BJ (cell line): ENCODE measurements at places on chromosomes 7 and 10.

- DNase-seq, result no peak
These were observed 336.8 kb downstream of the WDR11 start for GRCh38 chr10:121188005-121188404.

DNA sequence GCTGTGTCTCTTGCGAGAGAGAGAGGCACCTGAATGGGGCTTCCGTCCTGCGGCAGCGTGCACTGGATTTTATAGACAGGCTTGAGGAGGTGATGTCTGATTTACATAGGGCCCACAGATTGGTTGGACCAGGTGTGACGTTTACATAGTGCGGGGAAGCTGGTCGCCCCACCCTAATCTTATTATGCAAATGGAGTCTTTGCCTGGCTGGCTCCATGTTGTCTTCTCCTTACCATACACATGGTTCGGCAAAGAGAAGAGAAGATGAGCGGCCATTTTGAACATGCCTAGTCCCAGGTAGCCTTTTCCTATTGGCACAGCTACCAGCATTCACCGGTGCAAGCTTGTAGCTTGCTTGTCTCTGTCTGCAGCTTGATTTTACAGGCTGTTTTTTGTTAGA is 238.5 kb upstream of the GALNT17 start:
- DNase-seq, result no peak

- DNase-seq, result no peak
These were observed 89.9 kb downstream of the PHYHIPL start for GRCh38 chr10:59266321-59266720.

- no peak for DNase-seq
These were observed 150.9 kb upstream of the KAT6B start for GRCh38 chr10:74675484-74675883.

- DNase-seq, result no peak
These were observed 81.5 kb upstream of the DIP2C start for GRCh38 chr10:770975-771374.

- DNase-seq, result no peak
These were observed 87.3 kb upstream of the PLXDC2 start for GRCh38 chr10:19728964-19729363.

DNA sequence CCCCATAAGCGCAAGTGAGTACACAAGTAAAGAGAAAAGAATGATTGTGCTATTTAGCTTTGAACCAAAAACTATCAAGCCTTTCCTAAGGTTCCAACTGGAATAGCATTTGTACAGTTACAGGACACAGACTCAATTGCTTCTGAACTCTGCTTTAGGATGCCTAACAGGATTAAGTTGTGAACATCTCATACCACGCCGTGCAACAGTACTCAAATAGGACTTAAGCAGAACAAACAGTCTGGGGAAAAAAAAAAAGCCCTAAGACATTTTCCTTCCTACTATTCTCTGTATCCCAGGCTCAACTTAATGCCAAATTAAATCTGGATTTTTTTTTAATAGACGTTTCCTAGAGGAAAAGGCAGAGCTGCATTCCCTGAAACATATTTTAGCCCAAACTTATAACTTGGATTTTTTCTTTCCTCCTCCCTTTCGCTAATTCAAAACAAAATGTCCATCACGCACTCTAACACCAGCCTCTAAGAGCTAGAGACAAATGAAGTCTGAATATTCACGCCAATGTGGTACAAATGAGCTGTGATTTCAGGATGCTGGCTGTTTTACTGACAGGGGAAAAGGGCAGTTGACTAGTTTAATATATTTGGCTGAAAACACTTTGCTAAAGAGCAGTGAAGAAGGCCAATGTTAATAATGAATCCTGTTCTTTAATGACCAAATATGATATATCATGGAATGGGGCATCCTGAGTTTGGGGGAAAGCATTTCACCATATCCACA is 68.6 kb downstream of the CALD1 start:
- no peak for DNase-seq

GRCh38 chr10:15427843-15428414 is 56.8 kb upstream of the FAM171A1 start:
- DNase-seq, result peak; percentile 12

DNA sequence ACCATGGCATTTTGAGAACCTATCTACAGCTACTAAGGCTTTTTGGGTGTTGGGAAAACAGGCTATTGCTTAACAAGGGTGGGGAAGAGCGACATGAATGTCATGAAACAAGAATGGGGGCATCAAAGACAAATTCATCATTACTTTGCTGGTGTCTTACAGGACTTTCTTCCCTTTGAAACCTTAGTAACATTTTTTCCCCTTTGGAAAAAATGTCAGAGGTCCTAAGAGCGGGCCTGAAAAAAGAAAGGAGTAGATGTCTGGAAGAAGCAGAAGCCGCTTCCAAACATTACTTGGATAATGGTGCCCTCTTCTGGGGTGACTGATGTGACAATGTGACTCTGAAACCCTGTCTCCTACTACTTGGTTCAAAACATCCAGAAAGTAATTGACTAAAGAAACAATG is 3.8 kb upstream of the DDX50 start:
- no peak for DNase-seq

GRCh38 chr7:129332254-129333035 is 101.8 kb upstream of the STRIP2 start:
- DNase-seq, result peak; percentile 32

DNA sequence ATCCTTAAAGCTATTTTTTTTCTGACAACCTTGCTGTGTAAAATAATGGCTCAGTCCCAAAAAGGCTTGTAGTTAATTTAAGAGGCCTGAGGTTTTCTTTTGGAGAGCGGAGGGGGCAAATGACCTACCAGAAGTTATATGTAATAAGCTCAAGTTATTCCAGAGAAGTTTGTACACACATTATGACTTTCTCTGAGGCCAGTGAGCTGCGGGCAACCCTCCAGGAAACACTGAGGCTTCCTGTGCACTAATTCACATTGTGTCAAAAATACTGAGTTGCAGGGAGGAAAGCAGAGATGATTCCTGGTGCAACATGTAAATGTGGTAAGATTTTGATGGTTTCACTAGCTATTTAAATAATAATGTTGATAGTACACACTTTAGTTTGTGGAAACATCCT is 188.6 kb downstream of the DIP2C start:
- DNase-seq, result no peak

GRCh38 chr7:19113855-19114550 is 3.4 kb downstream of the TWIST1 start:
- DNase-seq, result no peak

DNA sequence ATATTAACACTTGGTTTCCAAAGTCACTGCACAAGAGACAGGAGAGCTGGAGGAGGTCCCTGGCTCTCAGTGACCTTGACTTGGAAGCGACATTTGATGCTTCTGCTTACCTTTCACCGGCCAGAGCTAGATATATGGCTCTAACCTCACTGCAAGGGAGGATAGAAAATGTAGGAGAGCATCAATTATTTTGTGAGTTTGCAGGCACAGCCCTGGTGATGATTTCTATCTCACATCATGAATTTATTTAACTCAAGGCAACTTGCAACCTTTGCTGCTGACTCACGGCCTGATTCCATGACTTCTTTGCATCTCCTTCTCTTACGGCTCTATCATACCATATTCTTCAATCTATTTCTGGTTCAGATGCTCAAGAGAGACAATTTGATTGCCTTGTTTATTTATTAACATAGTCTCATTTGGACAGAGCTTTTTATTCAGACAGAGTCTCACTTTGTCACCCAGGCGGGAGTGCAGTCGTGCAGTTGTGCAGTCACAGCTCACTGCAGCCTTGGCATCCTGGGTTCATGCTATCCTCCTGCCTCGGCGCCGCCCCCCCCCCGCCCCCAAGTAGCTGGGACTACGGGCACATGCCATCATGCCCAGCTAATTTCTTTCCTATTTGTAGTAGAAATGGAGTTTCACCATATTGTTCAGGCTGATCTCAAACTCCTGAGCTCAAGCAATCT is 196.0 kb downstream of the REEP3 start:
- no peak for DNase-seq

GRCh38 chr10:63896992-63897391 is 375.8 kb downstream of the REEP3 start:
- no peak for DNase-seq

DNA sequence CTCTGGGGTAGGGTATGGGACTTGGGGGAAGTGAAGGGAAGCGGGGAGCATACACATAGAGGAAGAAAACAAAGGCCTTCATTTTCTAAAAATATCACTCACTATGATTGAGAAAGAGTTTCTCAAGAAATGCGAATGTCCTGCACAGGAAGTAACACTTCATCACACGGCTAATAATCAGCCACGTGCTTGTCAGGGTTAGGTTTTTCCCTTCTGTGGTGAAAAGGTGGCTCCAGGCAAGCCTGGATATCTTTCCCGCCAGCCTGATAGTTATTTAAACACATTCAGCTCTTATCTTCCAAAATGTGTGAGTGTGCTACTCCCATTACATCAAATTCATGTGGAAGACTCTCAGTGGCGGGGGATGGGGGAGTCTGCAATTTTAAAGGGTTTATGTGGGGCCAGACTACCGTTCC is 166.4 kb upstream of the ADO start:
- no peak for DNase-seq

DNA sequence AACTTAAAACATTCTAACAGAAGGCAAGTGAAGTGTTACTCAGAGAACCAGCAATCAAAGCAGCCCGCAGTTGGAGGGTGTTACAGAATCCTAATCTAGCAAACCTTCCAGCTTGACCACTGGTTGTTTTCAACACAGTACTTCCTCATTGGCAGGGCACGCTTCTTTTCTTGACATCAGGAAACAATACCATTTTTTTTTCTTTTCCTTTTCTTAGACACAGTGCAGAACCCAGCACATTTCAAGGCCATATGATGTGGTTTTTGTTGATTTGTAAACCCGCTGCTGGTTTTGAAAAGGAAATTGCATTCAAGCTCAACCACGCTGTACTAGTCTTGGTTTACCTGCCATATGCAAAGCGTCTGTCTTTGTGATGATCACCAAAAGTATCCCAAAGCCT is 33.4 kb downstream of the RHOBTB1 start:
- no peak for DNase-seq

DNA sequence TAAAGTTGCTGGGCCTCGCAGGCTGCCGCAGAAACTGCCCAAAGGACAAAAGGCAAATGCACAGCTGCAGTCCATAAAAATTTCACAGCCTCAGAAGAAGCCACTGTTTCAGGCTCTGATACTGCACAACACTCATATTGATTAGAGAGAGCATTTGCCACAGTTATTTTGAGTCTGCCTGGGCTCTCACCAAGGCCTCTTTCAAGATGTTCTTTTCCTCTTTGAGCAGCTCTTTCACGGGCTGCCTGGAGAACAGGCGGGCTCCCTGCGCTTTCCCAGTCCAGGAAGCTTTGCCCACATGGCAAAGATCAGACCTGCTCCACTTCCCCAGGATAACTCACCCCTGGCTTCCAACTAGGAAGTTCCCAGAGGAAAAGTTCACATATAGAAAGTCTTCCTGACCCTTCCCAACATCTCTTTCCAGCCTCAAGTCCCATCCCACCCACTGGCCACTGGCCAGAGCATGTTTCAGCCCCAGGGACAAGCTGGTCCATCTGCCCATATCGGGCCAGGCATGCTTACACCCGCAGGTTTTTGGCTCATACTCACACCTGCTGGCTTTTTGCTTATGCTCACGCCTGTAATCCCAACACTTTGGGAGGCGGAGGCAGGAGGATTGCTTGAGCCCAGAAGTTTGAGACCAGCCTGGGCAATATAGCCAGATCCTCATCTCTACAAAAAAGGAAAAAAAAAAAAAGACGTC is 3.3 kb downstream of the SLIT1 start:
- no peak for DNase-seq

DNA sequence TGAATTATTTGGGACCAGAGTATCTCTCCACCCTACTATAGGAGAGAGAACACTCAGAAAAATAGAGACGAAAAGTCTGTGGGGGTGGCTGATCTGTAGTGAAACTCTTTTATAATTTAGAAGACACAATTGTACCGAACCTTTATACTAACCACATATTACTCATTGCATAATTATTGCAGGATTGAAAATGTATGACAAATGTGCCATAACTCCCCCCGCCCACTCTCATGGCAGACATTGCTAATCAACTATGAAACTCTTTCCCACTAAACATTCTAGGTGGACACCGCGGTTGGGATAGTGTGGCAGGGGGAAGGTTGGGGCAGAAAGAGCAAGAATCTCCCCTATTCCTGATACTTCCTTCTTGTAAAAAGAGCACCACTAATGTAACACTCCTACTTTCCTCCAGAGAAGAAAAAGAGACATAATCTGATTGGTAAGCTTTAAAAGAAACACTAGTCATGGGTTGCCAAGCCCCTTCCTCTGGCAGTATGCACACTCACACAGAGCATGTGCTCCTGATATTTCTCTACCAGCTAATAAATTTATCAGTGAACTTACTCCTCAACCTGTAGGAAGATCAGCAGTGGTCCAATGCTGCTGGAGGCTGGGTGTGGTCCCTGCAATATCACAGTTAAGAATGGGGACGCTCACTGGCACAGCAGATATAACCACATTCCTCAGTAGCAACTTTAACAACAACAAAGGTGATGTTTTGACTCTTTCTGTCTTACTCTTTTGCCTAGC is 18.7 kb upstream of the ARID5B start:
- no peak for DNase-seq

- DNase-seq, result no peak
These were observed 77.9 kb downstream of the SGMS1 start for GRCh38 chr10:50545846-50546245.

DNA sequence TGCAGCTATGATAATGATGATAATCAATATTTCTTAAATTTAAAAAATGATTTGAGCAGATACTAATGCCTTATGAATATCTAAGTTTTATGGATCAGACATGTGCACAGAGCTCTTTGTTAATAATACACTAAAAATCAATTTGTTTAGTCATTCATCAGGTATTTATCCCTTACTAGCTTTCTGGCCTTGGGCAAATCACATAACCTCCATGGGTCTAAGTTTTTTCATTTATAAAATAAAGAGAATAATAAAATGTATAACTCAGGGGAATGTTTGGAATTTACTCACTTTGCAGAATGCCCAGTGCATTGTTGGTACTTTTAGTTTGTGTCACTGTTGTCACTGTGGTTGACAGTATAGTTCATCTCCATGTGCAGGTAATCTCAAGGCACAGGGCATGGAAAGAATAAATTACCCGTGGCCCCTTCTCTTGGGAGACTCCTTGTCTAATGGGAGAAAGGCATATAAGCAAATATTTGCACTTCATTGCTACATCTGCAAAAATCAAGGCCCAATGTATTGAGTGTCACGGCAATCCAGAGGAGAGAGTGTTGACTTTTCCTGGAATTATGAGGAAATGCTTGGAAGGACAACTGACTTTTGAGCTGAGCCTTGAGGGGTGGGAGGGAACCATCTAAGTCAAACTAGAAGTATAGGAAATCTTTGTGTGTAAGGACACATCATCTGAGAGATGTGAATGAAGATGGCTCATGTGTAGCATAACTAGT is 64.7 kb upstream of the CTTNBP2 start:
- DNase-seq, result no peak

DNA sequence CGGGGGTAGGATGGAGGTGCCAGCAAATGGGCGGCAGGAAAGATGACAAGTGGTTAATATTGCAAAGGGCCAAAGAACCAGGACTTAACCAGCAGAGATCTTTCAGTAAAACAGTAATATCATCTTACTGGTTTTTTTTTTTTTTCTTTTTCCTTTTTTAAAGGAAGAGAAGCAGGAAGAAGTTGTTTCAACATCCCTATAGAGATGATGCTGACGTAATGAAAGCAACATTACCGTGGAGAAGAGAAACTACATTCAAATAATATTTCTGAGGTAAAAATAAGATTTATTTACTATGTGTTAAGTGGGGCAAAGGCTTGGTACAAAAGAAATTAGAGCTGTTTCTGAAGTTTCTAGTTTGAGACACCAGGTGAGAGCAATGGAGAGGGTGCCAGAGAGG is 11.0 kb downstream of the MINDY3 start:
- DNase-seq, result no peak

GRCh38 chr7:104992306-104992705 is 21.7 kb upstream of the KMT2E start:
- no peak for DNase-seq
